ENCODE measurements at places on chromosomes 5 and 9. TPM values are rescaled to one million over a fixed set of nuclear protein-coding genes. Genes with fewer than 3 reads are reported as not detected.

The PHF2 gene
- 29.5 TPM for total RNA-seq

The DCTN3 gene
- 122 TPM for total RNA-seq

- DNase-seq, result no peak
These were observed 11.5 kb upstream of the FAF2 start for GRCh38 chr5:176436656-176437055.

GRCh38 chr5:150224483-150225027, 34.7 kb downstream of the SLC6A7 start:
- DNase-seq, result no peak

The ZDHHC11B gene
- total RNA-seq, result 2.4 TPM

- no peak for DNase-seq
These were observed 110.5 kb upstream of the CDKN2B start for GRCh38 chr9:22119522-22120158.

The SOHLH1 gene
- not detected for total RNA-seq

The EPB41L4A gene
- total RNA-seq, result 0.11 TPM

The TEX48 gene
- not detected for total RNA-seq

DNA sequence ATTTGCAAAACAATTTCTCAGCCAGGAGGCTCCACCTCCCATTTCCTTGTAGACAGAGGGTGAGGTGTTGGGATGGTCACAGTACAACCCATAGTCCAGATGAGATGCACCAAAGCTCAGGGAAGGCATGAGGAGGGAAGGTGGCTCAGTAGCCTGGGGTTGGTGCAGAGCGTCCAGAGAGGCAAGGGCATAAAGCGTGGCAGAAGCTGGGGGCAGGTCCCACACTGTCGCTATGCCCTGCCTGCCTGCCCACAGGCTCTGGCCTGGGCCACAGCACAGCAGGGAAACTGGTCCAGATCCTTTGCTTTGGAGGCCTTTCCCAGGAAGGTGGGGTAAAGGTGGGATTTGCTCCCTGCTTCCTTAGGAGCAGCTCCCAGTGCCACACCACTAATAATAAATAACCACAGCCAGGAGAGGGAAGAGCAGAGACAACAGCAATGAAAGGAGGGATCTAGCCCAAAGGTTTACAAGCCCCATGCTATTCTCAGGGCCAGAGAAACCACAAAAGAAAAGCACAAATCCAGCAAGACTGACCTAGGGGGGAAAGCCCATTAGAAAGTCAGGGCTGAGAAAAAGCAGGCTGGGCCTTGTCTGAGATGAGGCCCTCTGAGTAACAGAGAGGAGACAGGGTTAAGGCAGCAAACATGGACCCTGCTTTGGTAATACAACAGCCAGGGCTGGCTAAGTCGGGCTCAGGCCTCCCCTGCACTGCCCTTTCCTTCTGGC, 27.2 kb downstream of the PCDHGC5 start:
- DNase-seq, result no peak

GRCh38 chr9:70994582-70994981, 126.8 kb downstream of the TRPM3 start:
- no peak for DNase-seq

DNA sequence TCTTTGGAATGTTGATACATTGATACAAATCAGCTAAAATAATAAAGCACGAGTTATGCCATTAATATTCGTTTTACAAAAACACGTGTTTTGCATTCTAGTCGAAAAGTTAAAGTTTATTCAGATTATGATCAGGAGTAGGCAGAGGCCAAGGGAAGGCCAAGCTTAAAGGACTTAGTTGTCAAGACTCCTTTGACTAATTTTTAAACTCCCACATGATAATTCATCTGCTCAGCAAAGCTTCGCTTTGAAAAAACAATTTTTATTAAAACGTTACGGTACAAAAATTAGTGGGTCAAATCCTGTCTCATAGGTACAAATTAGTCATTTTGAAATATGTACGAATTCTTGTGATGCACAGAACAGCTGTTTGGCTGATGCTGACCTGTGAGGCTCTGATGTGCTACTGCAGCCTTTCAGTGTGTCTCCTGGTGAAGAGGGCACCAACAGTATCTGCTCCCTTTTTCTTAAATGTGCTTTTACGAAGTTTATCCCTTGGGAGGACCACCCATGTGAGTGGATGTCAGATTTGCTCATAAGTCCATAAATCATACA, 23.0 kb upstream of the NR3C1 start:
- no peak for DNase-seq

- DNase-seq, result no peak
These were observed 58.7 kb upstream of the RNU6ATAC start for GRCh38 chr9:134223091-134223490.

GRCh38 chr5:57845025-57845424, 362.4 kb upstream of the ACTBL2 start:
- DNase-seq, result no peak

DNA sequence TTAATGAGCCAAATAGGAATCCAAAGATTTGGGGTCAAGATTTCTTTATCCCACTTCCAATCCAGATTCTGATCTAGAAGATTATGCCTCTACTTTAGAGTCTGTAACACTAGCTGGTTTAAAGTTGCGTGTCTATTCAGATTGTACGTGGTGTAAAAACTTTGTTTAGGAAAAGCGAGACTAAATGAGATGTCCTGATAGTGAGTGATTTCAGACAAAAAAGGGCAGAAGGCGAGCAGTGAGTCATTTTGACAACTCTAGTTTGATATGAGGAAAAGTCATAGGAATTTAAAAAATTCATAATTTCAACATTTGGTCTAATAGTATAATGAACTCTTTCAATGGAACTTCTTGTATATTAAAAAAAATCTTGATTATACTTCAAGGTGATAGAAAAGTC, 119.6 kb upstream of the KLF9 start:
- no peak for DNase-seq

The IFNA13 gene
- total RNA-seq, result not detected

The STING1 gene
- total RNA-seq, result 63.6 TPM

DNA sequence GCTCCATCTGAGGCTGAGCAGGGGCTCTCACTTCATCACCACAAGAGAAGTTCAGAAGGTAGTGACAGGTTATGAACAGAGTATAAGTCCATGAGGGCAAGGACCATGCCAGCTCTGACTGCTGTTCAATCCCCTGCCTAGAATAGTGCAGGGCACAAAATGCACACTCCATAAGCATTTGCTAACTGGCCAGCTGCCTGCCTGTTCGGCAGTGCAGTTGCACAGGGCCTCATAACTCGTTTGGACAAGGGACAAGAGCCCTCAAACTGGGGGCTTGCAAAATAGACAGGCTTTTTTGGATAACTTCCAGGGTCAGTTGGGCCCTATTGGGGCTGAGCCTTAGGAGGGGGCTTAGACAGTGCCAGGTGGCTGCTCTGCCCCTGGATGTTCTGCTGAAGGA, 21.1 kb downstream of the SPARC start:
- DNase-seq, result no peak

DNA sequence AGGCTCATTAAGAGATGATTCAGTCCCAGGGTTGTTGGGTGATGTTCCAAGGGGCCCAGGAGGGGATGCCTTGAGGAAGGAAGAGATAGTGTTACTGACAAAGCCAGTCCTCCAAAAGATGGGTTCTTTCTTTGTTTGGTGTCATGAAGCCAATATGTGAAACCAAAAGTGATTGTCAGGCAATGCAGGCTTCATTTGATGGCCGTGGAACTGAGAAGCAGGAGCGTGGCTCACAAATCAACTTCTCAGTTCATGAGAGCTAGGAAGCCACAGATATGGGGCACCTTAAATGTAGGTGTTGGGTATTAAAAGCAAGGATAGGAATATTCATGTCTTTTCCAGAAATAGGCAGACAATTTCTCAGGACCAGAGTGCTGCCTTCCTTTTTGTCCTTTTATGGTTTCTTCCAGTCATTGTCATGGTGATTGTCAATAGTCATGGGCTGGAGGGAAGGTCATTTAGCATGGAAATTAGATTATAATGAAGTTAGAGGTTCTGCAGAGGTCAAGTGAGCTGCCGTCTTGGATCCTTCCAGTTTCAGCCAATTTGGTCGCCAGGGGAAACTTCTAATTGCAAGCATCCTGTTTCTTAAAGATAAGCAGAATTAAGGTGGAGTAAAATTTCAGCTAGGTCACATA, 393.0 kb downstream of the NTRK2 start:
- DNase-seq, result no peak

- no peak for DNase-seq
These were observed 61.7 kb downstream of the JMY start for GRCh38 chr5:79297661-79298060.

GRCh38 chr5:96335873-96336272, 97.2 kb downstream of the PCSK1 start:
- DNase-seq, result no peak

- DNase-seq, result no peak
These were observed 18.8 kb downstream of the KLF9 start for GRCh38 chr9:70395652-70396051.

DNA sequence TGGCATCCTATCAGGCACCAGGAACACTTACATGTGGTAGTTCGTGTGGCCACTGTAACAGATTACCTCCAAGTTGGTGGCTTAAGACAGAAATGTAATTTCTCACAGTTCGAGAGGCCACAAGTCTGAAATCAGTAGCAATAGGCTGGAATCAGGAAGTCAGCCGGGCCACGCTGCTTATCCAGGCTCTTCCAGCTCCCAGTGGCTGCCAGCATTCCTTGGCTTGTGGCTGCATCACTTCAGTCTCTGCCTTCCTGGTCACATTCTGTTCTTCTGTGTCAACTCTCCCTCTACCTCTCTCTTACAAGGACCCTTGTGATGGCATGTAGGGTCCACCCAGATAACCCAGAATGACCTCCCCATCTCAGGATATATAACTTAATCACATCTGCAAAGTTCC, 78.7 kb upstream of the MSX2 start:
- no peak for DNase-seq

The OCLN gene
- total RNA-seq, result 3.3 TPM

GRCh38 chr9:108983885-108984284, 29.4 kb downstream of the CTNNAL1 start:
- no peak for DNase-seq

- no peak for DNase-seq
These were observed 11.1 kb downstream of the GPR21 start for GRCh38 chr9:123044586-123044985.

- DNase-seq, result no peak
These were observed 734.5 kb upstream of the NUDT12 start for GRCh38 chr5:104297076-104297475.

DNA sequence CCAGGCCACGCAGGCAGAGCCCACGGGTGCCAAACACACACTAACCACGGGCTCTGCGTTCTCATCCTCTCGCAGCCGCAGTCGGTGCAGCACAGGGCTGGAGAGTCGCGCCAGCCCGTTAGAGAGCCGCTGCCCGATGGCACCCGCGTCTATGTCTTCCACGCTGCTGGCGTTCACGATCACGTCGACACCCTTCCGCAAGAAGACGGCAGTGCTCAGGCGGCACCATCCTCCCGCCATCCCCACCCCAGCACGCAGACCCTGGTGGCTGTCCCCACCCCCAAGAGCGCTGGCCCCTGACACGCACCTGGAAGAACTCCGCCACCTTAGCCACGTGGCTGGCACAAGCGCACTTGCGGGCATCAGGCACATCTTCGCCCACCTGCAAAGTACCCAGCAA, 6.0 kb downstream of the DBN1 start:
- no peak for DNase-seq

DNA sequence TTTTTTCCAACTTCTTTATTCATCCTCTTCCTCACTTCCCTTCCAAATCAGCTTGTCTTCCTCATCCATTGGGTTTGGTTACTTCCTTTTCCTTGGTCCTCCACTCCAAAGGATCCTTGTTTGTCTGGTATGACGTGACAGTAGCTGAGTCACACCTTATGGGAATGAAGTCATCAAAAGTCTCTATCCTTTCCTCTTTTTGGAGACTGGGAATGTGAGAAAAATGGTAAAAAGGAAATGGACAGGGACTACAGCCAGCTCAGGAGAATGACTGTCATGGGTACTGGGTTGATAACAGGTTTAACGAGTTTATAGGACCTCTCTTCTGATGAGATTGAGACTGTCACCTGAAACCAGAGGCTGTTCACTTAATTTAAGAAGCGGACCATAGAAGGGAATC, 76.2 kb upstream of the MYO10 start:
- DNase-seq, result no peak

GRCh38 chr9:31542384-31543055, 841.9 kb upstream of the ACO1 start:
- DNase-seq, result no peak

The ST8SIA4 gene
- 37.0 TPM for total RNA-seq

- DNase-seq, result no peak
These were observed 130.1 kb upstream of the SLC44A1 start for GRCh38 chr9:105114318-105114717.

The SLC4A9 gene
- 0.17 TPM for total RNA-seq

DNA sequence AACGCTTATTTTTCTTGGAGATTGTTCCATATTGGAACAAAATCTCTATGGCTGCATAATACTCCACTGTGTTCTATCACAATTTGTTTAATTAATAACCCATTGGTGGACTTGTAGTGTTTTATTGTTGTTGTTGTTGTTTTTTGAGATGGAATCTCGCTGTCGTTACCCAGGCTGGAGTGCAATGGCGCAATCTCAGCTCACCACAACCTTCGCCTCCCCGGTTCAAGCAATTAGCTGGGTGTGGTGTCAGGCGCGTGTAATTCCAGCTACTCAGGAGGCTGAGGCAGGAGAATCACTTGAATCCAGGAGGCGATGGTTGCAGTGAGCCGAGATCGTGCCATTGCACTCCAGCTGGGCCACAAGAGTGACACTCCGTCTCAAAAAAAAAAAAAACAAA, 38.7 kb downstream of the SPRY4 start:
- DNase-seq, result no peak

GRCh38 chr9:105309531-105309931, 65.1 kb downstream of the SLC44A1 start:
- no peak for DNase-seq

- no peak for DNase-seq
These were observed 20.7 kb downstream of the PTPN3 start for GRCh38 chr9:109477258-109478050.

DNA sequence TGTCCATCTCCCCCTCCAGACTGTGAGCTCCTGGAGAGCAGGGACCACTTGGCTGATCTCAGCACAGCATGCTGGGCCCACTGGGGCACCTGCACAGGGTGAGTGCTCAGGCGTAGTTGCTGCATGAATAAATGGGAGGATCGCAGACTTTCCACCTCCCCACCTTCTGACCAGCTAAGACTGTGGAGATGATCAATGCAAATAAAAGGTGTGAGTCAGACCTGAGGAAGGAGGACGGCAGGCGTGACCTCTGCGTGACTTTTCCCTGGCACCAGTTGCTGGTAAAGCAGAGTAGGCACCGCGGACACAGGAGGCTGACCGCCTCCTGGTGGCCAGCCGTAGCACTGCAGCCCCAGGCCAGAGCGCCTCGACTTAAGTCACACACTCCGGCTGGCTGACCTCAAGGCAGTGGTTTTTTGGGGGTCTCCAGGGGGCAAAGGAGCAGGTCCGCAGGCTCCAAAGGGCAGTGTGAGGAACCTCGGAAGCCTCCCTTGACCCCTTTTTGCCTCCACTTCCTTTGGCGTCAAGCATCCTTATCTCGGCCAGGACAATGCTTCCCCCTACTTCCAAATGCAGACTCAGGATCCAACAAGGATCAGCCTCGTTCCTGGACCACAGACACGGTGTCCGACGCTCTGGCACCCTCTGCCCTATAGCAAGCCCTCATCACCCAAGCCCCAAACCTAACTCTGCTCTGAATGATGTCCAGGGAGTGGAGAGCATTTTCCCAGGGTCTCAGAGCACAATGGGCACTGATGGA, 12.7 kb upstream of the TDRD7 start:
- peak; percentile 74 for DNase-seq

GRCh38 chr5:50724-51499, 41.1 kb upstream of the PLEKHG4B start:
- no peak for DNase-seq

GRCh38 chr5:64180661-64181343, 15.2 kb downstream of the RNF180 start:
- no peak for DNase-seq

The SGTB gene
- 26.9 TPM for total RNA-seq

All from activated naive CD8-positive, alpha-beta T cell treated with anti-CD3 and anti-CD28 coated beads, Interleukin-2, amount 10 ng/mL, durations not matched to agents 7 days and 5 days (primary cell).